AG20443 (cell line): ENCODE measurements at places on chromosomes 3 and 15.

- DNase-seq, result peak; percentile 50
Measured at GRCh38 chr15:83449937-83450506, 2.9 kb downstream of the SH3GL3 start.

DNA sequence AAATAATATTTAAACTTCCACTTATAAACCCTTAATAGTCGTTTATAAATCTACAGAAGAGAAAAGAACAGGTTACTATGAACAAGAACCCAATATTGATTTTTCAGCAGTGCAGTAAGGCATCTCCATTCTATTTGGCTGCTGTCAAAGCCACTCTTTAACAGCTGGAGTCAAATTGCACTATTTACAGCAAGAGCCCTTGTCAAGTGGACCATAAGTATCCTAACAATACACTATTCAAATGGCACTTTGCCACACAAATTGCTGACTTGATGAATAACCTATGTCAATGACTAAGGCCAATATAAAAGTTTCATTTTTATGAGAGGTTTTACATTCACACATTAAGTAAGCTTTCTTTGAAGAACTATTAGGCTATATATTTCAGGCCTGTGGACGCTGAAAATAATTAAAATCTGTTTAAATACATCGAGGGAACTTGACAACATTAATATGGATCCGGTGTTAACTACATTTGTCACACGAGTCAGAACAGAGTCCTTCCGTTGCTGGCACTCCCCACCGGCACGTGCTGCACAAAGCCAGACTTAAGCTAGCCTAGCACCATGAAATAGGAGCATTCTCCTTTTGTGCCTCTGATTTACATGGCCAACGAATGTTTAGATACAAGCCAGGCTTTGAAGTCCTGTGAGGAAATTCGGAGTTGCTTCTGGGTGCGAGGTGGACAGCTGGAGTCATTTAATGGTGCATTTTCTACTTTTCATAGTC, 100.5 kb downstream of the WDR72 start:
- no peak for DNase-seq

DNA sequence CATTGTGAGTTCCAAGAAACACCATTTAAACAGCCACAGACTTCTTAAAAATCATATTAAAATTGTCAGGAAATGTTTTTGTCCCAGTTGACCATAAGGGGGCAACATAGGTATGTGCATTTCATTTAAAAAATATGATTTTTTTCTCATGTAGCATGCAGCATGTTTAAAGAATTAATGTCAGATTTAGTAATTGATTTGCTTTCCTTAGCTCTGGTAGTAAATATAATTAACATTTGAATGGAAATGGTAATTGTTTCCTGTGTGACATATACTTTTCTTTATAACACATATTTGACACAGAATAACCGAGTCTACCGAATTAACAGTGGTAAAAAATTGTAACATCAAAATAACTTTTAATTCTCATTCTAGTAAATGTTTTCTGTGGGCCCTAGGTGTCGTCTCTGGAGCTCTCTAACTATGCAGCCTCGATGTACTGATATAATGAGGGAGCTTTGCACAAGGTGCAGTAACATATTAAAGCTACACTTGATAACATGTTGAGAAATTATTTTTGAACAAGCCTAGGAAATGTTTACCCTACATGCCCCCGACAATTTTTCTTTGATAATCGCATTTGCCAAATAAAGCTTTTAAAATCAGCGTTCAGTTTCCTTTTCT, 34.9 kb downstream of the NXPE3 start:
- peak; percentile 35 for DNase-seq

GRCh38 chr3:62374341-62375218, 1.2 kb upstream of the FEZF2 start:
- peak; percentile 53 for DNase-seq

- DNase-seq, result no peak
Measured at GRCh38 chr15:101023501-101024072, 104.4 kb downstream of the LRRK1 start.

DNA sequence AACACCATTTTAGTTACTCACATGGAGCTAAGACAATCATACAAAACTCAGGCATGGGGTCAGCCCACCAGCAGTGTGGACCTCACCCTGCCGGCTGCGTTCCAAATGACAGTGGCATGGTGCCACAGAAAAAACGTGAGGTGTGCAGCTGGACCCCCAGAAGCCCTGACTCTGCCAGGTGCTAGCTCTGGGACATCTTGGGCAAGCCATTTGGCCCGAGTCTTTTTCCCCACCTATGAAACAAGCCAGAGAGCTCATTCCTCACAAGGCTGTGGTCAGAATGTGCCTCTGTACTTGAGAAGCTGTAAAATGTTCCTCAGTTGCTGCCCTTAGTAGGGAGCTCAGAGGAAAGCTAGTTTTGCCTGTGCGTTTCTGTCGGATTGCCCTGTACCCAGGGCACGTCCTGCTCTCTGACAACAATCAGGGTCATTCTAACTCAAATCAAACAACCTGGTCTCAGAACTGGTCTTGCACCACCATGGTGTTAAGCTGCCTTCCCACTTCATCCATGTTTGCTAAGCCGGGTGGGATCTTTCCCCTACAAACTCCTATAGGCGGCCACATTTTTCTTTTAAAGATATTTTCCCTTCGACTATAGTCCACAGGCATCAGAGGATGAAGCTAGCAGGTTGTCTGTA, 44.9 kb downstream of the LIPC start:
- DNase-seq, result no peak

- DNase-seq, result no peak
Measured at GRCh38 chr15:98815207-98815606, 166.9 kb downstream of the IGF1R start.

DNA sequence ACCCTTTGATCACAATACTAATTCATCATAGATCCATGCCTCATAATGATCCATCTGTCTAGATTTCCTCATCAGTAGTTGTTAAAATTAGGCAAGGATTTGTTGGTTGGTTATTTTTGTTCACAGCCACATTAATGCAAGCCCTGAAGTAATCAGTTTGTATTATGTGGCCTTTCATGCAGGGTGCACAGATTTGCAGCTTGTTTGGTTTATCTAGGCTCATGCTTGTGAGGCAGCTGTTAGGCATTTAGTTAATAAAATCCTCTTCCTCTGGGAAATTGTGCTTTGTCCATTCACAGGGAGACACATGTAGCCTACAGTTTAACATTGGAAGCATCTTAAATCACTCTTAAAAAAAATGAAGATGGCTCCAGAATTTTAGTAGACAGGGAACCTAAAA, 162.8 kb upstream of the ZNF385D start:
- DNase-seq, result peak; percentile 37

DNA sequence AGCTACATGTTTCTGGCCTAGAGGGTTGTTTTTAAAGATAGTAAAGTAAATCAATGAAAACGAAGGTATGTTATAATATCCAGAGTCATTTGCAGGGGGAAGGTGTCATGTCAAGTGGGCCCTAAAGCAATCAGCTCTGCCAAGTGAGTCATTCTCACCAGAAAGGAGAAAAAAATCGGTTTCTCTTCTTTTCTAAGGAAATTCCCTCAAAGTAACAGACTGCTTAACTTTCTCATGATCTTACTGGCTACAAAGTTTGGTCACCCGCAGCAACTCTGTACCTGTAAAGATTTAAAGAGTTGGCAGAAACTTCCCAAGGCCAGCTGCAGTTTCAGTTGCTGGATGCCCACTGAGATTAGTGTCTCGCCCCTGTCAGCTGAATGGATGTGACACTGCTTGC, 5.5 kb upstream of the FSIP1 start:
- no peak for DNase-seq

DNA sequence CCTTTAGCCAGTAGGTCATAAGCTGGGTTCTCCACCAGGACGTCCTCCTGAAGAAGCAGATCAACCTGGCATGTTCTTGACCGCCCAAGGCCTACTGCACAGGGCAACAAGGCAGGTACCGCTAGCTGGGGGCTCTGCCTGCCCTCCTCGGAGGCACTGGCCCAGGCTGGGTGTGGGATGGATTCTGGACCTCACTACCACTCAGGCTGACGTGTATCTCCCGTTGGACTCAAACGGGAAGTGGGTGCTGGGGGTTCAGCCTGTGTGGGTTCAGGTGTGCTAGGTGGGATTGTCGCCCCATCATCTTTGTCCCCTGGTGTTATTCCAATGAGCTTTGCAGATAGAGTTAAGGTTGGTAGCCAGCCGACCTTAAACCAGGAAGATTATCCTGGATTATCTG, 95.0 kb upstream of the SNRPA1 start:
- DNase-seq, result no peak

DNA sequence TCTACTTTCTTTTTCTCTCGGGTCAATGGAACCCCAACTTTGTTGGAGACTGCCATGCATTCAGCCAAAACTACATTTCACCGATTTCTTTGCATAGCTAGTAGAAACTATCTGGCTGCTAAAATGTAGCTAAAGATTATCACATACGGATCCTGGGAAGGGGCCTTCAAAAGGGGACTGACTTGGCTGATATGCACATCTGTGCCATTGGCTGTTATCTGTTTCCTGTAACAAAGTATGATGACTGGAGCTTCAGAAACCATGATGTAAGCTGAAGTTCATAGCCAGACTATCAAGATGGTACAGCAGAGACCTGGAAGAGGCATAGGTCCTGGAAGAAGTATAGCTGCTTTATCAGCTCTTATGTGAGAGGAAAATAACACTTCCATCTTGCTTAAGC, 179.1 kb downstream of the NSUN3 start:
- DNase-seq, result no peak

DNA sequence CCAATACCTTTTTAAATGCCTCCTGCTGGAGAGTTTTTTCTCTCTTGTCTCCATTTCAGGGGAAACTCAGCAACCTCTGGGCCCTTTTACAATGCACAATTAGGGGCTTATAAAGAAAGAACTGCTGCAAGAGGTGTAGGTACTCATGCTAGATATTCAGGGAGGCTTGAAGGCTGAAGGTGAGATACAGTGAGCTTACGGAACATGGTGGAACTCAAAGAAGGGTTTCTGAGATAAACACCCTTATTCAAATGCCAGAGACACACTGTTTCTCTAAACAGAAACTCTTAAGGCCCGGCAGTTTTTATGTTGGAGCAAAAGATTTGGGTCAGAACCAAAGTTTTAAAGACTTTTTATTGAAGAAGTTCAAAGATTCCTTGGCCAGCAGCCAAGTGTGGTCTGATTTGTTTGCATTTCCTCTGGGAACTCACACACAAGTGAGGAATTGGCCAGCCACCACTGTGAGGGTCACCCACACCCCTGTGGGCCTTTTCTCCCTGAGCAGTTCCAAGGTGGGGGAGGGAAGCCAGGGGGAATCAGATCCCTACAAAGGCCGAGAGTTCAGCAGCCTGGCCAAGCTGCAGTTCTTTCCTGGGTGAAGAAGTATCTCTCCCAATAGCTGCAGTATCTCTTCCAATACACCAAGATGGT, 47.8 kb downstream of the TNFAIP8L3 start:
- peak; percentile 10 for DNase-seq

DNA sequence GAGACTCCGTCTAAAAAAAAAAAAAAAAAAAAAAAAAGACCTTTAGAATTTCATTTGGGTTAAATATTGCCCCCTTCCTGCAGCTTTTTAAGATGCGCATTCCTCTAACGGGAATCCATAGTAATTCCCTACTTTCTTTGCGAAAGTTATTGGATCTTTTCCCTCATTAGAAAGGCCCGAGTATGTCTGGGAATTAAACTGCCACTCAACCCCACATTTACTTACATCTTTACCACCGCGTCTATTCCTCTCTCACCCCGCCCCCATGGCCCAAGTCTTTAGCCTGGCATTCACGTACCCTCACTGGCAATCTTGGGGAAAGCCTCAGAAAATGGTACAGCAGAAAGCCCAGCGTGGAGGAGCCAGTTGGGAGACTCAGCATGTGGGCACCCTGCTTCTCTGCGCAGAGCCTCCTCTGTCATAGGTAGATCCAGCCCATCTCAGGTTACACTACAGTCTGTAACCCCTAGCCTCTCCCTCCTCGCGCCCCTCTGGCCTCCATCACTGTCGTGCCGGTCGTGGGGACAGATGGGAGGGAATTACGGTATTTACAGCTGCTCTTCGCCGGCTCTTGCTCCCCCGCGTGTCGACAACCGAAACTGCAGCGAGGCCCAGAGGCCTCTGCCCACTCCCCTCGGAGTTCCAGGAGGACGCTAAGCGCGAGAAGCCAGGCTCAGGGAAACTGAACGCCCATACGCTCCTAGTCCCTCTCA, 6.4 kb upstream of the ANKDD1A start:
- peak; percentile 91 for DNase-seq

DNA sequence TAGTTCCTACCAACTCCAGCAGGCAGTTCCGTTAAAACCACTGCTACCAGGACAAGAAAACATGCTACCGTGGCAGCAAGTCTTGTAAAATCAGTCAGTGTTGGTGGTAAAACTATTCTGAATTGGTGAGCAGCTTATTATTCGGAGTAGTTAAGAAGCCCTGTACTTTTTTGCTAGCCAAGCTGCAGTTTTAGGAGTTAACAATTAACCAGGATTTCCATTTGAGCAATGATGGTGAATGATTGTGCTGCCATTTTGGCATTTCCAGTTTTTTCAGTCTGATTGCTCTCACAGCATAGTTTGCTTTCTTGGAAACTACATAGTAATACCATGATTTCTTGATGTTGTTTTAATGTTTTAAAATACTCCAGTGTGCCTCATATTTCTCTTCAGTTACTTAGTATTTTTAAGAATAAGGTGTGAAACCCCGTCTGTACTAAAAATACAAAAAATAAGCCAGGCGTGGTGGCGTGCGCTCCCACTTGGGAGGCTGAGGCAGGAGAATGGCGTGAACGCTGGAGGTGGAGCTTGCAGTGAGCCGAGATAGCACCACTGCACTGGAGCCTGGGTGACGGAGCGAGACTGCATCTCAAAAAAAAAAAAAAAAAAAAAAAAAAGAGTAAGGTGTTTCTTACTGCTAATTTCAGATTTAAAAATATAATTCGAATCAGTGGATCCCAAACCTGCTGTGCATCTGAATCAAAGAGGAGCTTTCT, 43.8 kb upstream of the SCAANT1 start:
- no peak for DNase-seq

- no peak for DNase-seq
Measured at GRCh38 chr15:85022860-85023403, 41.3 kb downstream of the PDE8A start.

DNA sequence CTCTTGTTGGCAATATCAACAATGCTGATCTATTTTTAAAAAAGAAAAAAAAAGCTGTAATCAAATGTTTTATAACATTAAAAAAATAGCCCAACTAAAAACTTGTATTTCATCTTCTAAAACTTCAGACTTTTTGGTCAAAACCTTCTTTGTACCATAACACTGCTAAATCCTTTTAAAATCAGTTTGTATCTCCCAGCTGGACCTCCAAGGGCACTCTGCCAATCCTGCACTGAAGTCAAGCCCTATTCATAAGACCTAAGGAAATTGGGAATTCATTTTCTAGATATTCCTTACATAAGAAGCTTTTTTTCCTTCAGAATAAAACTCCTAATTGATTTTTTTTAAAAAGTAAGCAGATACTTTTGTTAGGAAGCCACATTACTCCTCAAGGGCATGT, 38.2 kb upstream of the HCLS1 start:
- no peak for DNase-seq
